ENCODE measurements at places on chromosomes 2 and 18. TPM values are rescaled to one million over a fixed set of nuclear protein-coding genes. Genes with fewer than 3 reads are reported as not detected.

Gene SGO2
- total RNA-seq = 10.8 TPM

Gene ERMN
- 0.04 TPM for total RNA-seq

Gene DLX1
- total RNA-seq = 0.26 TPM

Gene PER2
- total RNA-seq = 3.6 TPM

Gene LIMS3
- not detected for total RNA-seq

Gene PTPRN
- 2.0 TPM for total RNA-seq

Gene DSG1
- not detected for total RNA-seq

Data from H7 (cell line).